ENCODE measurements at places on chromosomes 4 and X.

DNA sequence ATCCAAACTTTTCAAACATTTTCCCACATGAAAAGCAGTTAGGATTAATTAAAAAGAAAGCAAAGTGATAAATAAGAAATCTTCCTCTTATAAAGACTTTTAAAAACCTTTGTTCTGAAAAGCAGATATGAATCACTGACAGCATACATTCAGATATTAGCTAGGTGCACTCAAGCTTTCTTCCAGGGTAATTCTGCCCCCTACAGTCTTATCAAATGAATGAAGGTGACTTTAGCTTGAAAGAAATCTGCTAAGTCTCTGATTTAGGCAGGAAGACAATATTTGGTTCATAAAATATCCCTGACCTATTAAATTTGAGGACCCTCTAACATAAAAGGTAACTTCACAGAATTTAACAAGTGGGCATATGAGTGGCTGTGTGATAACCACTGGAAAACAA, 209.1 kb upstream of the FAM47A start:
- no peak for DNase-seq

- DNase-seq, result peak; percentile 40
Measured at GRCh38 chr4:42515156-42515884, 118.0 kb downstream of the SHISA3 start.

DNA sequence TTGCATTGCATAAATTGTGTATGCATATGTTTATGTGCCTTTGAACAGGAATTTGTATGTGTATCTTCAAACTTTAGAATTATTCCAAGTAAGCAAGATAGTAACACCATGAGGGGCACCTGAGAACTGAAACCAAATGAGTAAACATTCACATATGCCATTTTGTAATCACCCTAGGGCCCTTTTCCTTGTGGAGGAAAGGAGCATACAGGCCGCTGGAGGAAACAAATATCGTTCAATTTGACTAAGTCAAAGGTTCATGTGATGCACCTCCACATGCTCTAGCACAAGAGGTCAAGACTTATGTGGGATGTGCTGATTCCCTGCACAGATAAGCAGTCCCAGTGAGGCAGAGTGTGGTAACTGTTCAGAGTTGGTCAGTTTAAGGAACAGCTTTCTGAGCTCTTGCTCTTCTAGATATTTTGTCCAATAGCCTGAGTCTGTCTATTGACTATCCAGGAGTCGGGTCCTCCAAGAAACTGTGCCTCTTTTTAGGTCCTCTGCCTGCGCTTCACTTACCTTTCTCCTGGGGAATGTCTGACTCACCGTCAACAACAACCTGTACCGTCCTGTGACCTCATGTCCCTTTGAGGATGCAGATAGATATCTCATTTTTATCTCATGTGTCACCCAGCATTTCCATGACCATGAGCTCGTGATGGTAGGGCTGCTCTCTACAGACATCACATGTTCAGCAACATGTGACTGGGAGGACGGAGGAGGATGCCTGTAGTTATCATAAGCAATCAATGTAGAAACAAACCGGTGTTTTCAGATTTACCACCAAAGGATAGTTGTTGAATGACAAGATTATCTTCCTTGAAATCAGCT, 196.9 kb downstream of the NWD2 start:
- DNase-seq, result no peak

GRCh38 chr4:15753786-15754185, 24.3 kb upstream of the CD38 start:
- no peak for DNase-seq

DNA sequence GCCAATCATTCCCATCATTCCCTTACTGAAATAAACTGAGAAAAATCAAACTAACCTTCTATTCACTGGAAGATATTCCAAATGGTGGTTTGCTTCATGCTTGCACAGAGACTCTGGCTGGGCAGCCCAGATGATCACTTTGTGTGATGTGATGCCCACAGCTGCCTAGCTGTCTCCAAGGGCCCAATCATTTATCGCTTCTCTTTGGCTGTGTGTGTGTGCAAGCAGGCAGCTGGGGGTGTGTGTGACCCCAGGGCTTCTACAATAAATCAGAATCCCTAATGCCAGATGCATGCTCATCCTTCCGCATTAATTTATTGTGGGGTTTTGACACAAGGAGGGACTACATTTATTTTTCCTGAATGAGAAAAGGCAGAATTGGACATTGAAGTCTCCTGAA, 140.1 kb upstream of the NDP start:
- no peak for DNase-seq

GRCh38 chr4:181504924-181505323, 738.3 kb upstream of the TENM3 start:
- no peak for DNase-seq

GRCh38 chr4:172751550-172751949, 417.1 kb upstream of the GALNT7 start:
- DNase-seq, result no peak

GRCh38 chr4:107497054-107497453, 223.0 kb downstream of the PAPSS1 start:
- DNase-seq, result no peak

GRCh38 chrX:23373129-23373804, 38.6 kb downstream of the PTCHD1 start:
- DNase-seq, result peak; percentile 15

DNA sequence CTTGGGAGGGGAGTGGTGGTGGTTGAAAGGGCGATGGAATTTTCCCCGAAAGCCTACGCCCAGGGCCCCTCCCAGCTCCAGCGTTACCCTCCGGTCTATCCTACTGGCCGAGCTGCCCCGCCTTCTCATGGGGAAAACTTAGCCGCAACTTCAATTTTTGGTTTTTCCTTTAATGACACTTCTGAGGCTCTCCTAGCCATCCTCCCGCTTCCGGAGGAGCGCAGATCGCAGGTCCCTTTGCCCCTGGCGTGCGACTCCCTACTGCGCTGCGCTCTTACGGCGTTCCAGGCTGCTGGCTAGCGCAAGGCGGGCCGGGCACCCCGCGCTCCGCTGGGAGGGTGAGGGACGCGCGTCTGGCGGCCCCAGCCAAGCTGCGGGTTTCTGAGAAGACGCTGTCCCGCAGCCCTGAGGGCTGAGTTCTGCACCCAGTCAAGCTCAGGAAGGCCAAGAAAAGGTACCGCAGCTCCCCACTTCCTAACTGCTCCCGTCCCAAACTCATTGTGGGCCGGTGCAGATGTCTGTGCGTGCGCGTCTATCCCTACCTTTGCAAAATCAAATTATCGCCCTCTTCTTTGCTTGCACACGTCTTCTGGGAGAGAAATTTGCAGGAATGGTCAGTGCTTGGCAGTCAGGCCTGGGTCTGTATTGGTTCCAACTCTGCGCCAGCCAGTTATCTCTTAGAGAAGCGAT, 533 bp downstream of the IL15 start:
- peak; percentile 15 for DNase-seq

DNA sequence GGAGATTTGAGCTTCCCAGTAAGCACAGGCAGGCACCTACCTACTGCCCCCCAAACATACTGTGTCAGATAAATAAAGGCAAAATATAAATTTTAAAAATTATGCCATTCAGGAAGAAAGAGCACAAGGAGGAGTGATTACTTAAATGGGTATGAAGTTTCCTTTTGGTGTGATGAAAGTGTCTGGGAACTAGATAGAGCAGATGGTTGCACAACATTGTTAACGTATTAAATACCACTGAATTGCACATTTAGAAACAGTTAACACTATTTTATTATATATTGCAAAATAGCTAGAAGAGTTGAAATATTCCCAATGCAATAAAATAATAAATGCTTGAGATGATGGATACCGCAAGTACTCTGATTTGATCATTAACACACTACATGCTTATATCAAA, 374.7 kb upstream of the FGF13 start:
- no peak for DNase-seq

DNA sequence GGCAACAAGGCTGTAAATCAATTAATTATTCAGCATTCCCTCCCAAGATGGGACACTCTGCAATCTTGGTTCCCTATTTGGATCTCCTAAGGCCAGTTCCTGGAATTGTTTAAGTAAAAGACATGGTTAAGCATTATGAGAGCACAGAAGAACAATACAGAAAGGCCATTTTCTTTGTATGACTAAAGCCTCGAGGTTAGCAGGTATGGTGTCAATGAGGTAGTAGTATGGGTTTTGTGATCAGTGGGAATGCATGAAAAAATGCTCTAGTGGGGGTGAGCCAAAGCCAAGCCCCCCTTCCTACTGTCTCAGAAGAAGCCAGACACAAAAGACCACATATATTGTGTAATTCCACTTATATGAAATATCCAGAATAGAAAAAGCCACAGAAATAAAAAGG, 61.7 kb upstream of the S100G start:
- DNase-seq, result peak; percentile 28

DNA sequence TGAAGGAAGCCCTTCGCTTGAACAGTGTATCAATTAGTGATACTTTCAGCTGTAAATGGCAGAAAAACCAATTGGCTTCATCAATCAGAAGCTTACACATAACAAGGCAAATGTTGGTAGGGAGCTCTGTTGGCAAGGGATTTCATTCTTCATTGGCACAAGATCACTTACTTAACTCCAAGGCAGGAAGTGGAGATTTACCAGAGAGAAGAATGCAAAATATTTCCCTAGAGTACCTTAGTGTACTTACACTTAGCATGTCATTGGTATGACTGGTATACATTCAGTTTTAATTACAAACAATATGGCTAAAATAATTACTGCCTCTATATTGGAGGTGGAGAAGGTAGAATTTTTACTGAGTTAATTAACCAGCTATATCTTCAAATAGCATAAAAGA, 545.0 kb downstream of the GABRG1 start:
- no peak for DNase-seq

- no peak for DNase-seq
Measured at GRCh38 chr4:179662522-179662921, 2220.3 kb upstream of the AGA start.

DNA sequence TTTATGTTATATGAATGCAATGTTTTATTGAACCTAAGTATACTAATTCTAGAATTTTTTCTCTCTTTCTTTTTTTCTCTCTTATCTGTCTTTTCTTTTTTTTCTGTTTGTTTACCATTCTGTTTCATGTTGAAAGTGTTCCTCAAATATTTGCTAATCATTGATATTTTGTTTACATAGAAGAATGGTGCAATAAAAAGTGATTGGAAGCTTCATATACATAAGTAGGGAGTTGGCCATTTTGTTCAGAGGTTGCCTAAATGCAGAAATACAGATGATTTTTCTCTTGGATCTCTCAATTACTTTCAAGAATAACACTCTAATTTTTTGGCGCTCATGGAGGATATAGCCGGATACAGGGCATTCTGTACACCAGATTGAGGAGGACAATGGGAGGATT, 5.7 kb upstream of the SERTM2 start:
- DNase-seq, result no peak

- DNase-seq, result no peak
Measured at GRCh38 chr4:79958466-79959264, 114.4 kb downstream of the ANTXR2 start.

DNA sequence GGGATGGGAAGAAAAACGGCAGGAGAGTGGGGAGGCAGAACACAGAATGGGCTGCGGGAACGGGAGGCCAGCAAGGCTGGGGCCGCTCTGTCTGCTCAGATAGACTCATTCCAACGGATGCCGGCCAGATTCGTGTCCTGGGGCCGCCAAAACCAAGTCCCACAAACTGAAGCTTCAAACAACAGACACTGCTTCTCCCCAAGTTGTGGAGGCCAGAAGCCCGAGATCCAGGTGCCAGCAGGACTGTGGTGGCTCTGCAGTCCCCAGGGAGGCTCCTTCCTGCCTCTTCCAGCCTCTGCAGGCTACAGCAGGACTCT, 100.6 kb downstream of the ADRA2C start:
- no peak for DNase-seq

DNA sequence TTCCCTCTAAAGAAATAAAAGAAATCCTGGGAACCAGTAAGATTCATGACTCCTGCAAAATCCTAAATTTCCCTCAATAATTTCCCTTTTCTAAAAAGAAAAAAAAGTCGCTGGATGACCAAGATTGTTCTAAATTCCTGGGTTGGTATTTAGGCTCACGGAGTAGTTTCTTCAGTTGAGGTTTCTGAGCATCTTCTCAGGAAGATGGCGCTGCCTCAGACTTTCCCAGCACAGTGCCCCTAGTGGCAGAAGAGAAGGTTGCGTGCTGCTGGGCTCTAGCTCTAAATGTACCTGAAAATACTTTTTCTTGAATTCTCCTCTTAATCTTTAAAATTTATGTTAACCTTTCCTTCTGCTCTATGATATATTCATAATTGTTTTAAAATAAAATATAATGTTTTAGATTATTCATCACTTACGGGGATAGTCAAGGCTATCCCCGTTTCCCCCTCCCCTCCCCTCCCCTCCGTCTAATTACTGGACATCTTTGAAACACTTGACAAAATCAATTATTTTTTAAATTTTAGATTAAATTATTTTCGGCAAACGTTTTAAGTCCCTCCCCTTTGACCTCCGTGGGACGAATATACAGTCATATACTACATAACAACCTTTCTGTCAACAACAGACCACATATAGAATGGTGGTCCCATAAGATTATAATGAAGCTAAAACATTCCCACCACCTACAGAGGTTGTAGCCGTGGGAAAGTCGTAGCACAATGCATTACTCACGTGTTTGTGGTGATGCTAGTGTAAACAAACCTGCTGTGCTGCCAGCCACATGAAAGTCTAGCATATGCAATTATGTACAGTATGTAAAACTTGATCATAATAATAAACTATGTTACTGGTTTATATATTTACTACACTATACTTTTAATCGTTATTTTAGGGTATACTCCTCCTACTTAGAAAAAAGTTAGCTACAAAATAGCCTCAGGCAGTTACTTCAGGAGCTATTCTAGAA, 41.0 kb upstream of the GATB start:
- no peak for DNase-seq

- no peak for DNase-seq
Measured at GRCh38 chr4:30399476-30399875, 320.7 kb upstream of the PCDH7 start.

GRCh38 chr4:117987464-117987863, 46.8 kb upstream of the NDST3 start:
- no peak for DNase-seq

GRCh38 chr4:152115794-152116193, 355.0 kb upstream of the GATB start:
- no peak for DNase-seq

- no peak for DNase-seq
Measured at GRCh38 chrX:136529795-136530194, 2.2 kb upstream of the VGLL1 start.

DNA sequence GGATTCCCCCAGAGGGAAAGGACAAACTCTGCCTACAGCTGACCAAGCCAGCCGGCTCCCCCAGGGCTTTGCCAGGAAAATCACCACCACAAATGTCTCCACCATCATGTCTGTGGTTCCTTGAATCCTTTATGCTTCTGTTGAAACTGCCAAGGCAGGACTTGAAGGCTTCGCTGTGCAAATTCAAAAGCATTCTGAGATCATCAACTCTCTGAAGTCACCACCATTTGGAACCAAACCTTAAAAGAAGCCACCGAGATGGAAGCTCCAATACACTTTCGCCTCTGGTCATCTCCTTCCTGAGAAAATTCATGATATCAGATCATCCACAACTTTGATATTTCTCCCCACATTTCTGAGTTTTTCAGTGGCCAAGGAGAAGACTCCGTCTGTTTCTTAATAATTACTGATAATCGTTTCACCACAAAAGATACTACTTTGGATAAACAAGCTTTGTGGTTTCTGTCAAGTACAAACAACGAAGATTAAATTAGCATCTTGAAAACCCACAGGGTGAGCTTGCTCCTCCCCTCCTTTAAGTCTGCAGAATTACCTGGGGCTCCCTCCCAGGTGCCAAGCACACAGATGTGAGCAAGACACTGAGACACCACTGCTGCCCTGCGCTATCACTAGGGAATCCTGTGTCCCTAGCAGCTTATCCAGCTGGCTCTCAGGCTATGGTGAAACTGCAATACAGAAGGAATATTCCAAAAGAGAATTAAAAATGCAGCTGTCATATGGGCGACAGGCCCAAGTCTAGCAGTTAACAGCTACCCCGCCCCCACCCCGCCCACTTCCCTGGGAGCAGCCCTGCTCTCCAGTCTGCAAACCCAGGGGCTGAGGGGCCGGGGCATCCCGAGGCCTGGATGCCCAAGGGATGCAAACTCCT, 125.0 kb upstream of the TBL1X start:
- DNase-seq, result no peak

Measured in fibroblast of skin of left quadriceps (primary cell).